Amniotic stem cell (primary cell): ENCODE measurements at places on chromosomes 1 and 21.

- no peak for DNase-seq
Observed at GRCh38 chr1:167950569-167950968, 13.7 kb upstream of the MPC2 start.

DNA sequence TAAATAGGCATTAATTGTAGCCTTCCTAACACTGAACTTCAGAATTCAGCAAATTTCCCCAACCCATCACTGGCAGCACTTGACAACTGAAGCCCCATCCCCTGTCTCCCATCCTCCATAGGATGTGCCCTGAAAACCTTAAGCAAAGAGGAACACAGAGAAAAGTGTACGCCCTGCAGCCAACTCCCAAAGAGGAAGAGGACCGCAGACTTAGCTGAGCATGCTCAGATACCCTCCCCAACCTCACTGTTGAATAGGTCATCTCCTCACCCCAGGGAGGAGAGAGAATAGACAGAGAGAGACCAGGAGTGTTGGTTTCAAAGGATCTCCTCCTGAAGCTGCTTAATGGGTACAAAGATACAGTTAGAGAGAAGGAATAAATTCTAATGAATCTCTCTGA lies 50.5 kb downstream of the CD2 start:
- no peak for DNase-seq

DNA sequence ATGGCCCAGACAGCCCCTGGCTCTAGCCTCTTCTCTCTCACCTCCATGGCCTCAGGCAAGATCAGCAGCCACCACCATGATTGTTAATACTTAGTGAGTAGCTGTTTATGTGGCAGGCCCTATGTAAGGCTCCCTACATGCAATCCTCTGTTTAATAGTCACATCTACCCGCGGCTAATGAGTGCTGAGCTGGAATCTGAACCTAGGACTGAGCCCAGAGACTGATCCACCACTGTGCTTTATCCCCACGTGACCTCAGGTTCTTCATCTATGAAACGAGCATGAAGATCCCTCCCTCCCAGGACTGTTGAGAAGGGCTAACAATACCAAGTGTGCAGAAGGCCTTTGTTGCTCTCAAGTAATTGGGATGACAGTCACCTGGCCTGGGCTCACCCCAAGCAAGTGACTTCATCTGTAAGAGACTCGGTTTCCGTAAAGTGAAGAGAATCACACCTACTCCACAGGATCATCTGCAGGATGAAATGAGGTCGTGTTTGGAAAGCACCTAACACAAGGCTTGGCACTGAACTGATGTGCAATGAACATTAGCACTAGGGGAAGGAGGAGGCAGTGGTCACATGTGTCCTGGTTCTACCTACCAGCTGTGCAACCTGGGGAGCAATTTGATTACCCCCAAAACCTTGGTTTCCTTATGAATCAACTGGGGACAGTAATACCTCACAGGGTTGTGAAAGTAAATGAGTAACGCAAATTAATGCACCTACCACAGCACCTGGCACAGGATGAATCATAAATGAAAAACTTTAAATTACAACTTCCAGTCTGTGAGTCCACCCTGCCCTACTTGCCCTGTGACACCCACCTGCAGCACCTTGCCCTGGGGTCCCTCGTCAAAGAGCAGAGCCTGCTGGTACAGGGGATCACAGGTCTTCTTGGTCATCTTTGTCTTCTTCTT lies 37.2 kb downstream of the RIMS3 start:
- DNase-seq, result no peak

DNA sequence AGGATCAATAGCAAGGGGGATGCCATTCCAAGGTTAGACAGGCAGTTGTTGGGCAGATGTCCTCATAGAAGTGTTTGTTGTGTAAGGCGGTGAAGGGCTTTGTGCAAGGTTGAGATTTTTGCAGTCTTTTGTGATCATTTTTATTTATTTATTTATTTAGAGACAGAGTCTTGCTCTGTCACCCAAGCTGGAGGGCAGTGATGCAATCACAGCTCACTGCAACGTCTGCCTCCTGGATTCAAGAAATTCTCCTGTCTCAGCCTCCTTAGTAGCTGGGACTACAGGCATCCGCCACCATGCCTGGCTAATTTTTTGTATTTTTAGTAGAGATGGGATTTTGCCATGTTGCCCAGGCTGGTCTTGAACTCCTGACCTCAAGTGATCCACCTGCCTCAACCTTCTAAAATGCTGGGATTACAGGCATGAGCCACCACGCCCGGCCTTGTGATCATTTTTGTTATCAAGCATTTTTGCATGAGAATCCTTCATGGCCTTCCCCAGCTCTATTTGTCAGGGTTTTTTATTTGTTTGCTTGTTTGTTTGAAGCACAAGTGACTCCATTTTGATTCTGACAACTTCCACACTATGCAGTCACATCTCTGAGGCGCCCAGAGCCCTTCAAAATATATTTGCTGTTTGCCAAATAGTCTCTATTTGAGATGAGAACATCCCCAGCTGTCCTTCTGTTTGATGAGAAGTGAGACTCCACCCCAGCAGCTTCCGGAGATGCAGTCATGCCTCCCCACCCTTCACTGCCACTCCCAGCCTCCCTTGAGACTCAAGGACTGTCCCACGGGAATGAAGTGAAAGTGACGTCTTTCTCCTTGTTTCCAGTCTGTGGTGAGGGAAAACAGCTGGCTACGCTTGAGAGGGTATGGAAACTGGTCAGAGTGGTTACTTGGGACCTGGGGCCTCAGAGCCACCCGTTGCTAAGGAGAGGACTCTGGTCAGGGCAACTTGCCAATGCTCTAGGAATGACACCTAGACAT lies 38.0 kb downstream of the TMEM50B start:
- peak; percentile 35 for DNase-seq

GRCh38 chr1:233505130-233505529 lies 108.8 kb upstream of the KCNK1 start:
- no peak for DNase-seq
